ENCODE measurements at places on chromosomes 6 and 20.
A peak's percentile ranks its signal among the peaks of the same experiment; 100 is the strongest.

DNA sequence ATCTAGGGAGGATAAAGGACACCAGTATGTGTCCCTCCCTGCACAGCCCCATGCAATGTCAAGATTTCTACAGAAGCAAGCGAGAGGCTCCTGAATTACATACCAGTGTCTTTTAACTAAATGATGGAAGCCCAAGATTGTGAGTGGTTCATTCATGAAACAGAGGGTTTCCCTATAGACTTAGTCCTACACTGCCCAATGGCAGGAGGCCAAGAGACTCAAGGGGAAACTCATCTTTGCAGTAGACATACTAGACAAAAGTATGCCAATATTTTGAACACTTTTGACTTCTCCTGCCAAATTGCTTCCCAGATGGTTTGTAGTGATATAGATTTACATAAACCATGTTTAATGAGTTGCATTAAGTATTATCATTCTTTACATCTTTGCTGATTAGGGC lies 557.2 kb upstream of the JAG1 start:
- no peak for DNase-seq

- no peak for DNase-seq
Observed at GRCh38 chr6:90146921-90147649, 149.6 kb downstream of the BACH2 start.

GRCh38 chr6:138428944-138429598 lies 25.0 kb downstream of the HEBP2 start:
- DNase-seq: no peak

GRCh38 chr6:133921249-133921859 lies 31.7 kb upstream of the TBPL1 start:
- peak; percentile 28 for DNase-seq

- no peak for DNase-seq
Observed at GRCh38 chr20:48571949-48572847, 255.6 kb downstream of the PREX1 start.
